ENCODE measurements at places on chromosomes 2 and 18.

- peak; percentile 70 for DNase-seq
Measured at GRCh38 chr18:11115276-11115675, 34.1 kb downstream of the PIEZO2 start.

DNA sequence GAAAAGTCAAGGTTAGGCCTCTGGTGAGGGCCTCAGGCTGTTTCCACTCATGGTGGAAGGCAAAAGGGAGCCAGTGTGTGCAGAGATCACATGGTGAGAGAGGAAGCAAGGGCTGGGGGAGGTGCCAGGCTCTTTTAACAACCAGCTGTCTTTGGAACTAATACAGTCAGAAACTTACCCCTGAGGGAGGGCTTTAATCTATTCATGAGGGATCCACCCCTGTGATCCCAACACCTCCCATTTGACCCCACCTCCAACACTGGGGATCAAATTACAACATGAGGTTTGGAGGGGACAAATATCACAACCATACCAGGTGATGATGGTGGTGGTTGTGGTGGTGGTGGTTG lies 10.9 kb downstream of the POLI start:
- no peak for DNase-seq

- no peak for DNase-seq
Measured at GRCh38 chr2:1481406-1482252, 68.4 kb downstream of the TPO start.

DNA sequence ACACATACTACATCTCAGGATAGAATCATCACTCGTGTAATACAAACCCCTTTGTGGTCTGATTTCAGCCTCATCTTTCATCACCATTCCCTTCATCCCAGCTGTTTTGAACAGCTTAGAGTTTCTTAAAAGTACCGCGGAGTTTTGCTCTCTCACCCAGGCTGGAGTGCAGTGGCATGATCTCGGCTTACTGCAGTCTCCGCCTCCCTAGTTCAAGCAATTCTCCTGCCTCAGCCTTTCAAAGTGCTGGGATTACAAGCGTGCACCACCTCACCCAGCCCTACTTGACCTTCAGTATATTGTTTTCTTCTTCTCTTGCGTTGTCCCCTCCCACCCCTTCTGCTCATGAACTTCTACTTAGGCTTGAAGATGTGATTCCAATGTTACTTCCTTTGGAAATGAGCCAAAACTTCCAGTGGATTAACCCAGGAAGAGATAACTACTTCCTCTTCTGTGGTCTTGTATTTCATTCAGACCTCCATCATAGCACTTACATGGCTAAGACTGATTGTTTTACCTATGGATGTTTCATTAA lies 15.8 kb downstream of the ERLEC1 start:
- DNase-seq, result no peak

GRCh38 chr2:238920053-238920452 lies 72.2 kb downstream of the TWIST2 start:
- DNase-seq, result no peak

- no peak for DNase-seq
Measured at GRCh38 chr2:235709969-235710879, 216.4 kb downstream of the AGAP1 start.

DNA sequence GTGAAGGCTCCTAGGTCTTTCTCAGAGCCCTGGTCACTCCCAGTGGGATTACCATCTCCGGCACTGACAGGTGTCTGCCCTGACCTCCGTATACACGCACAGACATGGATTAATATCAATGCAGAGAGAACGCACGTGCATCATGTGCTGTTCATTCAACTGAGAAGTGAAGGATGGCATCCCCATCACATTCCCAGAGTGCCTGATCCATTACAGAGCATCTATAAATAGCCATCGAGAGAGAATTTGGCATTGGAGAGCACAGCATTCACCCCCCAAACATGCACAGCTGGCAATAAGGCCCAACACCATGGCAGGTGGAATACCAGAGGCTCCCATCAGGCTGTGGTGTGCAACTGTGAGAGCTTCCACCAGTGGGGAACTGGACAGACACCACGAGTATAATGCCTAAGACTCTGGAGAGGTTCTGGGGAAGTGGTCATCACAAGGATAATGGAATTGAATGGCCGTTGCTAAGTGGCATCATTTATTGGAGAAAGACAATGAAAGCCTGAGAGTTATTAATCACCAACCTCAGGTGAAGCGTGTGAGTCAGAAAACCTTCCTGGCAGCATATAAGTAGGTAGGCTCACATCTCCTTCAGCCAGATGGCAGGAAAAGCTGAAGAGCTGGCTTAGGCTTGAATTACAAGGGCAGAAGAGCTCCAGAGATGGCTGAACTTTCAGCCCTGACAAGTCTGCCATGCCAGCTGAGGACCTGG lies 244.5 kb upstream of the ID2 start:
- no peak for DNase-seq

- no peak for DNase-seq
Measured at GRCh38 chr2:242017086-242017485, 147.6 kb downstream of the RTP5 start.

GRCh38 chr2:134869946-134870736 lies 31.7 kb downstream of the ACMSD start:
- DNase-seq, result no peak

- DNase-seq, result no peak
Measured at GRCh38 chr18:22322243-22322691, 95.4 kb downstream of the CTAGE1 start.

GRCh38 chr2:102304711-102305611 lies 6.4 kb upstream of the IL1RL1 start:
- DNase-seq, result no peak

GRCh38 chr2:98426771-98427170 lies 17.9 kb upstream of the INPP4A start:
- no peak for DNase-seq
